ENCODE measurements at places on chromosomes 7 and 10. TPM values are rescaled to one million over a fixed set of nuclear protein-coding genes. Genes with fewer than 3 reads are reported as not detected.

DNA sequence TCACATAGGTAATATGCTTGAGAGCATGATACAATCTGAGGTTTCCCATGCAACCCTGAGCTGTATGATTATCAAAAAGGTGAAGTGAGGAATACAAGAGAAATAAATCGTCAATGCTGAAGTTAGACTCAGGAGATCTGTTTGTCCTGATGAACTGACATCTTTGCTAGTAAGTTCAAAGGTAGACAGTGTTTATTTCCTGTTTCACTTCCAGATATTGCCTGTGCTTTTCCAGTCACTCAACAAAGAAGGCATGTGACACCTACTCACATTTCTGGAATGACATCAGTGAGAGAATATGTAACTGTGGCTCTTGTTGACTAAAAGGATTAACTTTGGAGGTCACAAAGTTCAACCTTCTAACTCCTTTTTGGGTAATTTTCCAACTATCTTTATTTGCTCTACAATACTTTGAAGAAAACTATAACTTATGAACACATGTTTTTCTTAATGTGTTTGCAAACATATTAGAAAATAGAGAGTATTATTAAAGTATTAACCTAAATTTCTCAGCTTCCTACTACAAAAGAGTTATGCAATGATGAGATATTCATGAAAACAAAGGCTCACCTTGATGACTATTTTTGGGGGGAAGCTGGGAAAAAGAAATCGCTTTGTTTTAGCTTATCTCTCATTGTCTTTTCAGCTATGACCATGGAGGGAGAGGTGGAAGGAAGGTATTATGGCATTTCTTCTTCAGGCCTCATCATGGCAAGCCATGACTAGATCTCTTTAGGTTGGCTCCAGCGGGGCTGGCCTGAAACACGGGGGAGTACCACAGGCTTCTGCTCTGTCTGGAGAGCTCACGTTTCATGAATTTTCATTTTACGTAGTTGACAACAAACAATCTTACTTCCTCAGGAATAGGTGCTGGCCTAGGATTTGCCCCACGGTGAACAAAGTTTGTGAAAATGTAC is 214.7 kb upstream of the SLC26A5 start:
- DNase-seq, result no peak

DNA sequence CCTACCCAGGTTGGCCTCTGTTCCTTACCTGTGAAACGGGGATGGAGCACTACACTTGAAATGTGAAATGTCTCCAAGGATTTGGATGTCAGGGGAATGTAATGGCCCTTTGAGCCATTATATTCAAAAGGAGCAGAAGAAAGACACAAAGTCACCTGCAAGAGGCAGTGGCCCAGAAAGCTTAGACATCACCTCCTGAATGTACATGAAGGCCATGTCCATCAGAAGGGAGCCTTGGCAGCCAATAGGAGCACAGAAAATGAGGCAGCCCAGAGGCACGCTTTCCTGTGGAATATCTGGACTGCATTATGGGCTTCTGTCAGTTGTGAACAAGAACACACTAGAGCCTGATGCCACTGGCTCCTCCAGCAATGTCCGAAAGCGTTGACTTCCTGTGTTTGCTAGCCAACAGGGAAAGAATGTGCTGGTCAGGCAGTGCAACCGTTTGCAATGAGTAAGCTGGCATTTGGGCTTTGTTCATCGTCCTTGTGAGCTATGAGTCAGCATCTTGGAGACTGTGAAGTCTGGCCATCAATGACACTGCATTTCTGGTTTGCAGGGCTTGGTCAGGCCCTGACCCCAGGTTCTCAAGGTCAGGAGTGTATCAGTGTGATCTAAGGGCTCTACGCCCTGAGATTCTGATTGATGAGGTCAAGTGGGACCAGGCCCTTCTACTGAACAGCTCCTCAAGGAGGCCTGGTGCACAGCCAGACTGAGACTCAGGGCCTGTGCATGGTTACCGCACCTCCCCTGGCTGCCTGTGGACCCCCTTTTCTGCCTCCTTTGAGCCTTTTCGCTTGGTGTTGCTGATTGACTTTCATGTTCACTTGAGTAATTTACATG is 222.4 kb downstream of the RPS24 start:
- peak; percentile 97 for DNase-seq

GRCh38 chr7:17787257-17787656 is 153.0 kb downstream of the SNX13 start:
- no peak for DNase-seq

AOC1 gene
- total RNA-seq, result not detected

DNA sequence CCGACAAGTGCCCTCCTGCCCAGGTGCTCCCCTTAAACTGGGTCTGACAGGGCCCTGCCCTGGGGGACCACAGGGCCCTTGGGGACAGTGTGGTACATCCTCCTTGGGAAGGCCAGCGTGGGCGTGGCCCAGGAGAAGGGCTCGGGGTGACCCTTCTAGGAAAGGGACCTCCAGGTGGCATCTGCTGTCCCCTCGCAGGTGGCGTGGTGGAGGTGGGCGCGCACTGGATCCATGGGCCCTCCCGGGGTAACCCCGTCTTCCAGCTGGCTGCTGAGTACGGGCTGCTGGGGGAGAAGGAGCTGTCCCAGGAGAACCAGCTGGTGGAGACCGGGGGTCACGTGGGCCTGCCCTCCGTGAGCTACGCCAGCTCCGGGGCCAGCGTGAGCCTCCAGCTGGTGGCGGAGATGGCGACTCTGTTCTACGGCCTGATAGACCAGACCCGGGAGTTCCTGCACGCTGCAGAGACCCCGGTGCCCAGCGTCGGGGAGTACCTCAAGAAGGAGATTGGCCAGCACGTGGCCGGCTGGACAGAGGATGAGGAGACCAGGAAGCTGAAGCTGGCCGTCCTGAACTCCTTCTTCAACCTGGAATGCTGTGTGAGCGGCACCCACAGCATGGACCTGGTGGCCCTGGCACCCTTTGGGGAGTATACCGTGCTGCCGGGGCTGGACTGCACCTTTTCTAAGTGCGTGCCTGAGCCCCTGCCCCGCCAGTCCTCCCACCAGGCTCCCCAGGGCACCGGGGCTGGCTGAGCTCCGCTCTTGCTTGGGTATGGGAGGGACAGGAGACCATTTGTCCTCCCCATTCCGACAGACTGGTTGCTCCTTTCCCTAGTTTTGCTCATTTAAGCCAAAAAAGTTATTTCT is 972 bp downstream of the PAOX start:
- DNase-seq, result no peak

- no peak for DNase-seq
Observed at GRCh38 chr10:77333610-77334340, 303.8 kb downstream of the KCNMA1 start.

GRCh38 chr10:34816501-34817002 is 1.5 kb upstream of the PARD3 start:
- DNase-seq, result peak; percentile 42

DNA sequence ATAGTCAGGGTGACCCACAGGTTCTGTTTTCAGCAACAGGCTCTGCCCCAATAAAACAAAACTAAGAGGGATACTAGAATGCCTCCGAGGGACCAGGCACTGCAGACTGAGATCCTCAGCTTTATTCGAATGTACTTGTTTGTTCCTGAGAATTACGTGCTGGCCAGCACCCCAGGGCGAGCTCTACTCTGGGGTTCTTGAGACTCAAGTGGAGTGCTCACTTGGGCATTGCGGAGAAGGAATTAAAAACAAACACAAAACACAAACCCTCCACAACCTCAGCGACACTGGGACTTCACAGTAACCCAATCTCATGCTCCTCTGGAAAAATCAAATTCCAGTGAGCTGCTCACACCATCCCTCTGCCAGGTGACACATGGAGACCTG is 250.7 kb downstream of the TNS3 start:
- no peak for DNase-seq

DNA sequence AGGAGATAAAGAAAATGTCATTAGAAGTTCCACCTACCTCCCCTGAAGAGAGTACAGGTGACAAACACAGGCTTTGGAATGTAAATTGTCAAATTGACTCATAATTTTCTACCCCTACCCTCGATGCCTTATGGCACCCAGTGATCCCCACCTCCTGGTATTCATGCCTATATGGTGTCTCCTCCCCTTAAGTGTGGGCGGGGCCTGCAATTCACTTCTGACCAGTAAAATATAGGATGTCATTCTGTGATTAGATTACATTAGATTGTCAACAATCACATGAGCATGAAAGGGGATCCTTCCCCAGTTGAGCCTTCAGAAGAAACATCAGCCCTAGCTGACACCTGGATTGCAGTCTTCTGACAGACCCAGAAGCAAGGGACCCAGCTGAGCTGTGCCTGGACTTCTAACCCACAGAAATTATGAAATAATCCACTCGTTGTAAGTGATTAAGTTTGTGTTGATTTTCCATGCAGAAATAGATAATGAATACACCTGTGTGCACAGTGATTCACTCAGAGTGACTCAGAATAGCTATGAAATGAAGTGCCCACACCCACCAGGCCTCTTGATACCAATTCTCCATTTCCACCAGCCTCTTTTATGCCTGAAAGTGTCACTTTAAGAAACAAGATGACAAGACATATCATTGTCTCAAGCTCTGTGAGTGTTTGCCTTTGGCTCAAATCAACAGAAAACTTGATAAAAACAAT is 8.5 kb upstream of the SLC39A12 start:
- DNase-seq, result no peak

DNA sequence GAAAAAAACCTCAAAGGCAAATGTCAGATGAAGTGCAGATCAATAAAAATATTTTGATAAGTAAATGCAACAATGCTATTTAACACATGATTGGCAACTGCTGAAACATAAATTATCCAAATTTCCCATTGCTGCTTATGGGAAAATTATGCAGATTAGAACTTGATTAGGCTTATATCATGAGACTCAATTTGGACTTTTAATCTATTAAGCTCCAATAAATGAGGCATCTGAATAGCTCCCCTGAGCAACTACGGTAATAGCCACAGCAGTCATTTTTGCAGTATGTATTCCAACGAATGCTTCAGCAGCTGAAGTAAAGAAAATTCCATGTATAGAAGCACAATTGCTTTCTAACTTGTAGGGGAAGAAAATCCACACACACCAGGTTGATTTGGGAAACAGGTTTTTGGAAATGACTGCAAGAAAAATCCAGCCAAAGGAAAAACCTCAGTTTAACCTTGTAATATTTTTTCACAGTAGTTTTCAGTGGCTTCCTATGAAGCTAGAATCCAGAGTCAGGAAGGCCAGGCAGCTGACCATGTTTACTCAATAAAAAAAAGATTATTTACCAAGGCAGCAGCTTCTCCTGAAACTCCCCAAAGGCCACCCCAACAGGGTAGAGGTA is 716.1 kb downstream of the KCNMA1 start:
- DNase-seq, result no peak

- no peak for DNase-seq
Observed at GRCh38 chr10:13956826-13957225, 370.1 kb downstream of the PRPF18 start.

ITPRID1 gene
- not detected for total RNA-seq

DNA sequence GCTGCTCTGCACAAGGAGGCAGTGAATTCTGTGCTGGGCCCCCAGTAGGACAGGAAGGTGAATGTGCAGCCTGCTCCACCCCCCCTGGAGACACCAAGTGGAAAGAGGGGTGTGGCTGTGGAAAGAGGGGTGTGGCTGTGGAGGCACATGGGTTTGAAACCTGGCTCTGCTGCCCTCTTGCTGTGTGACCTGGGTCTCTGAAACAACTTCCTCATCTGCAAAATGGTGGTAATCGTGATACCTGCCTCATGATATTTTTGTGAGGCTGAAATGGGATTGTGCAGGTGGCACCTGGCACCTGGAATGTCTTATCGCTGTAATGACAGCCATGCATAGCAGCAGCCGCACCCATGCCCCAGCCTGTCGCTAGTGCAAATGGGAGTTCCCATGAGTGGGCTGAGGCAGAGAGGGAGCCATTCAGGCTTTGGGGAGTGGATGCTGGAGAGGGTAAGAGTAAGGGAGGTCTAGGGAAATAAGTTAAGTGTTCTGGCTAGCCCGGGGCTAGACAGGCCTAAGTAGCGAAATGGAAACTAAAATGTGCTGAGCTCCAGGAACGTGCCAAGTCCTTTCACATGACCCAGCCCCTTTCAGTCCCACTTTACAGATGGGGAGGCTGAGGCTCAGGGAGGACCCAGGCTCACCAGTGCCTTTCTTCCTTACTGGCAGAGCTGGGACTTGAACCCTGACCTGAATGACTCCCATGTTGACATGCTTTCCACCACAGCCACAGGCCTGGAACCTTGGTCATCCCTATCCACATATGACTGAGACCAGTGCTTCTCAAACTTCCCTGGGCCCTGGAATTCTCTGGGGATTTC is 35.0 kb downstream of the C10orf105 start:
- no peak for DNase-seq

- DNase-seq, result peak; percentile 100
Observed at GRCh38 chr10:4704034-4704545, 121.9 kb upstream of the AKR1E2 start.

- DNase-seq, result no peak
Observed at GRCh38 chr7:133376514-133376913, 123.6 kb downstream of the EXOC4 start.

GRCh38 chr10:43071865-43072650 is 4.8 kb upstream of the RET start:
- no peak for DNase-seq

GRCh38 chr10:13961097-13961496 is 369.6 kb downstream of the FRMD4A start:
- DNase-seq, result peak; percentile 99

GRCh38 chr7:95883217-95883616 is 110.9 kb downstream of the DYNC1I1 start:
- peak; percentile 44 for DNase-seq

ABCB1 gene
- total RNA-seq, result under 0.01 TPM

PRKG1 gene
- total RNA-seq, result not detected

GRCh38 chr10:57880446-57881227 is 387.1 kb downstream of the IPMK start:
- no peak for DNase-seq

DNA sequence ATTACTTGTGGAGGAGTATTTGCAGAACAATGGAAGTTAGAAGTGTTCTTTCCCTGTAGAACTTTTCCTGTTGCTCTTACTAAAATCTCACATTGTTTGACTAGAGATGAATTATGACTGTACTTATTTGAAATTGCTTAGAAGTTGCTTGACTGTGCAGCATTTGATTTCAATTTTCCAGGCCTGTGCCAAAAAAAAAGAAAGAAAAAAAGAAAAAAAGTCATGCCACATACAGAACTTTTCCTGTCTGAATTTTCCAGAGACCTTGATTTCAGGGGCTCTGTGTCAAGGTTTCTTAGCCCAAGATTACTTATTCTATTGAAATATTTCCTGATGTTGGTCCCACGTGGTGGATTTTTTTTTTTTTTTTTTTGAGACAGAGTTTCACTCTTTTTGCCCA is 3.5 kb upstream of the FAM171A1 start:
- DNase-seq, result no peak

MMD2 gene
- total RNA-seq, result not detected

- no peak for DNase-seq
Observed at GRCh38 chr10:63697956-63698786, 177.0 kb downstream of the REEP3 start.

CAMK2B gene
- total RNA-seq, result 10.9 TPM

SLC13A1 gene
- total RNA-seq, result not detected

GTF2IRD1 gene
- 4.8 TPM for total RNA-seq

- DNase-seq, result no peak
Observed at GRCh38 chr10:90905925-90906324, 15.0 kb downstream of the ANKRD1 start.

NXPH1 gene
- total RNA-seq, result not detected

CRHR2 gene
- not detected for total RNA-seq

GNAI1 gene
- 2.8 TPM for total RNA-seq

Data from RPMI7951 (cell line).